ENCODE measurements at places on chromosomes 5 and 9.
A peak's percentile ranks its signal among the peaks of the same experiment; 100 is the strongest.

GRCh38 chr9:35490155-35490909 is 421 bp downstream of the RUSC2 start:
- no peak for DNase-seq

DNA sequence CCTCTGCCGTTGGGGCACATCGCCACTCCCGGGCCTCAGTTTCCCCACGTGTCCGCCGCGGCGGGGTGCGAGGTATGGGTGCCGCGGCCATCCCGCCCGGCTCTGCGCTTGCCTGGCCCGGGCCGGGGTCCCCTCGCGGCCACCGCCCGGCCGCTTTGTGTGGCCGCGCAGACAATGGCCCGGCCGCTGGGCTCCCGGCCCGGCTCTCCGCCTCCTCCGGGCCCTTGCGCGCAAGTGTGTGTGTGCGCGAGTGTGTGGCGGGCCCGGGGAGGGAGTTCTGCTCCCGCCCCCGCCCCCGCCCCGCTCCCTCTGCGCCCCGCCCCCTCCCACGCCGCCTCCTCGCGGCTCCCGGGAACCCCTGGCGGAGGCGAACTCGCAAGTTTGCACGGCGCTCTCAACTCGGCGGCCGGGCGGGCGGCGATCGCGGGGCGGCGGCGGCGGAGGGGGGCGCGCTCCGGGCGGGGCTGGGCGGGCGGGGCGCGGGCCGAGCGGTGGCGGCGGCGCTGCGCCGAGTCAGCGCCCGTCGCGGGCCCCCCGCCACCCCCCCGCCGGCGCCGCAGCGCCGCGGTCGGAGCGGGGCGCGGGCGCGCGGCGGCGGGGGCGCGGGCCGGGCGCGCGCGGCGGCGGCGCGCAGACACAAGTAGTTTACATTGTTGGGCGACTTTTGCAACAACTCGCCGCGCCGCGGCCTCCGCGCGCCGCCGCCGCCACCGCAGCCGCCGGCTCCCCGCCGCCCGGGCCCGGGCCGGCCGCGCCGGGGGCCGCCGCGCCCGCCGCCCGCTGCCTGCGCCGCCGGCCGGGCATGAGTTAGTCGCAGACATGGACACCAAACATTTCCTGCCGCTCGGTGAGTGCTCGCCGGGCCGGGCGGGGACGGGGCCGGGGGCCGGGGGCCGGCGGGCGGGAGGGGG is at the start of gene RXRA:
Gene RXRA, plus strand, starts transcription at position 643 of the 911 bp plus-strand sequence. Its CDS starts 177 bp downstream, at position 820.
- peak; percentile 91 for DNase-seq

GRCh38 chr5:110087829-110088228 is 398.1 kb downstream of the MAN2A1 start:
- no peak for DNase-seq

- no peak for DNase-seq
These were observed 102.5 kb upstream of the CDH10 start for GRCh38 chr5:24747327-24747726.

DNA sequence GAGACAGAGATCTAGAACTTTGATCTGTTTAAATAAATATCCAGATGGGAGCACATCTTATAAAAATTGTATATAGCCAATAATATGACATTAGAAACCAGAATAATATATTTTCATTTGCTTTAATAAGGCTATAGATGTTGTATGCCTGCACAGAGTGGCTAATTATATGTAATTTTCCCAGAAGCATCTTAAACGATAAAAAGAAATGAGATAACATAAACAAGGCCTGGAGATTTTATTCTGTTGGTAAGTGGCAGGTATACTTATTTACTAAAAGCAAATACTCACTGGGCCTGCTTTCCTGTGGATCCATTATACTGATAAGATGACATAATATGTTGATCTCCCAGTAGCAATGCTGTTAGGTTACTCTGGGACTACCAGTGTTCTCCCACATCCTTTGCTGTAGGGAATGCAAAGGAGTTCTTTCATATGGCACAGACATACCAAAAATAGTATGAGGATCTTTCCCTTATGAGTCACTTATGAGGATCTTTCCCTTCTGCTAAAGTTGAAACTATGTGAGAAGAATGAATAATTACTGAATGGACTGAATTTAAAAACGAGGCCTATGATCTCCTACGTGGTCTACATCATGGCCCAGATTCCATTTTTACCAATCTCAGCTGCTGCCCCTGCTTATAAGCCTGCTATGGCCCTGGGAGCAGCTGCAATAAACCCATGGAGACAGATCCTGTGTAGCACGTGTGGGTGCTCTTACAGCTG is 112.1 kb downstream of the NUDT12 start:
- DNase-seq, result peak; percentile 81

- DNase-seq, result no peak
These were observed 1.2 kb upstream of the SLC25A48 start for GRCh38 chr5:135832941-135833920.

DNA sequence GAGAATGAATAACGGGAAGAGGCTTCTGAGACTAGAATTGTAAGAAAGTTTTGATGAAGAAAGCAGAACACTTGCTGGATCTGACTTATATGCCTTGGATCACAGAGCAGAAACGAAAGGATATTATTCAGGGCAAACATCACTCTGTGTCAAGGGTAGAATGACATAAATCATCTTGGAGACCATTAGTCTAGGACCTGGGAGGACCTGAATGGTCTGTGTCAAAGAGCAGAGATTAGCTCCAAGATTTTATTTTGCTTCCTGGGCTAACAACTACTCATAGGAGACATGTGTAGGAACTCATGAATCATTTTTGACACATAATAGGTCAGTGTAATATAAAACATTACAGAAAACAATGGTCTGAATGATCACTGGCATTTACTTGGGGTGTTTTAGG is 417.9 kb downstream of the SLCO4C1 start:
- DNase-seq, result no peak

DNA sequence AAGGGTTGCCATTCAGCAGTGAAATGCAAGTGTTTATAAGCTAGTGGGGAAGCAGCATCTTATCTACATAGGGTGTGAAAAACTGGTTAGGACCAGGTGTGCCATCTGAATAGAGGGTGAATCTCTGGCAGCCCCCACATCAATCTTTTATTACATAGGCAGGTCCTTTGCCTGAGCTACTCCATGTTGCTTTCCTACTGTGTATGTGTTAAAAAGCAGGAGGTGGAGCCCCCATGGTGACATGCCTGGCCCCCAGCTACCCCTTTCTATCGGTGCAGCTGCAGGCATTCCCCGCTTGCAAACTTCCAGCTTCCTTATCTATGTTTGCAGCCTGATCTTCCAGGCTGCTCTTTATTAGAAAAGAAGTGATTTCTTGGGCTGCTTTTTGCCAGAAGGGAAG is 353.5 kb downstream of the SPATA31D1 start:
- no peak for DNase-seq

- peak; percentile 71 for DNase-seq
These were observed 37.1 kb downstream of the PRDM6 start for GRCh38 chr5:123125962-123126732.

GRCh38 chr9:86807367-86807976 is 139.8 kb downstream of the GAS1 start:
- peak; percentile 48 for DNase-seq

DNA sequence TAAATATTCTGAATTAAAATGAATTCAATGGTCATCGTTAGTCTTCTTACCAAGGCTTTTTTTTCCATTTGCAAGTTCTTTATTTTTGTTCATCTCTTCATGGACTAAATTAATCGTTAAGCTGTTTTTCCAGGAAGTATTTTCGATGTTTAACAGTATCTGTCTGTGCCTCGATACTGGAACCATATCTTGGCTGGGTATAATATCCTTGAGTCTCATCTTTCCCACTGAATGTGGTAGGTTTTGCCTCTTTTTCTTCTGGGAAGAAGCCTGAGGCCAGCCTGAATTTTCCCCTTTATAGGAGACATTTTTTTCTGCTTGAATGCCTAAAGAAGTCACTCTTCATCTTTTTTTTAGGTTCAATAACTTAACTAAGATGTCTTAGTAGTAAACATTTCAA is 4.0 kb upstream of the SEPTIN8 start:
- no peak for DNase-seq

GRCh38 chr9:23743036-23743435 is 83.0 kb downstream of the ELAVL2 start:
- no peak for DNase-seq

DNA sequence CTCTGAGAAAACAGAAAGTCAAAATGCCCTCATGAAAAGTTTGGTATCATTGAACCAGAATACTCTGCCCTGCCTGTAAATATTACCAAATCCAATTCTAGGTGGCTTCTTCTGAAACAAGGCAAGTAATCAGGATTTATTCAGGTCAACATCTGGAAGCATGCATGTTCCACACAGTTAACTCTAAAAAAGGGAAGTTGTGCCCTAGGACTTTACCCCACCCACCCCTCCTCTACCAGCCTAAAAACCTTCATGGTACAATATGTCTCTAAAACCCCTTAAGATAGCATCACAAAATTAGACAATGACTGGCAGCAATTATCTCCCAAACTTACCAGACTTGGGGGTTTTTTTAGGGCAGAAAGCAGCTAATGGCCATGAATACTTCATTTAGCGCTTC is 414.8 kb upstream of the SLC30A5 start:
- no peak for DNase-seq

- no peak for DNase-seq
These were observed 91.1 kb upstream of the DMRT1 start for GRCh38 chr9:750249-750967.

DNA sequence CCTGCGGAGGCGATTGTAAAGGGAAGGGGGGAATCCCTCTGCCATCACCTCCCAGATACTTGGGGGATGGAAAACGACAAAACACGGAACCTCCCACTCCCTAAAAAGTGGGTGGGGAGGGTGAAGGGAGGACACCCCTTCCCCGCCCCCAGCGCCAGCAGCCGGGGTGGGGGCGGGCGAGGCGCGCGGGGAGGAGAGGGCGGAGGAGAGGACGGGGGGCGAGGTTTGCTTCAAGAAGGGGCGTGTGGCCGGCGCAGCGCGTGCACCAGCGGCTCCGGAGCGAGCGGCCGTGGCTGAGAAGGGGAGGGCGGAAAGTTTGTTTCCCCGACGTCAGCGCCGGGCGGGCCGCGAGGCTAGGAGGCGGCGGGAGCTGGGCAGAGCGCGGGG is at the start of gene PRRX2:
Gene PRRX2, plus strand, starts transcription at position 259 of the 387 bp plus-strand sequence. CDS start 221 bp downstream, outside the sequence.
- DNase-seq, result peak; percentile 53

DNA sequence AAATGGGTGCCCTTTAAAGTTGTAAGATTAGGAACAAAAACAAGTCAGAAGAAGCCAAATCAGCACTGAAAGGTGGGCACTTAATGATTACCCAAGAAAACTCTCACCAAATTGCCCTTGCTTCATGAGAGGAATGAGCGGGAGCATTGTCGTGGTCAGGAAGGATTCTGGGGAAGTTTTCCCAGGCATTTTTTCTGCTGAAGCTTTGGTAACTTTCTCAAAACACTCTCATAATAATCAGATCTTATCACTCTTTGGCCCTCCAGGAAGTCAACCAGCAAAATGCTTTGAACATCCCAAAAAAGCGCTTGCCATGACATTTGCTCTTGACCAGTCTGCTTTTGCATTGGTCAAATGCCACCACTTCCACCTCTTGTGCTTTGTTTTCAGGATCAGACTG is 10.4 kb upstream of the PCDHGC3 start:
- DNase-seq, result peak; percentile 64

GRCh38 chr5:58153255-58153654 is 306.6 kb downstream of the PLK2 start:
- DNase-seq, result no peak

DNA sequence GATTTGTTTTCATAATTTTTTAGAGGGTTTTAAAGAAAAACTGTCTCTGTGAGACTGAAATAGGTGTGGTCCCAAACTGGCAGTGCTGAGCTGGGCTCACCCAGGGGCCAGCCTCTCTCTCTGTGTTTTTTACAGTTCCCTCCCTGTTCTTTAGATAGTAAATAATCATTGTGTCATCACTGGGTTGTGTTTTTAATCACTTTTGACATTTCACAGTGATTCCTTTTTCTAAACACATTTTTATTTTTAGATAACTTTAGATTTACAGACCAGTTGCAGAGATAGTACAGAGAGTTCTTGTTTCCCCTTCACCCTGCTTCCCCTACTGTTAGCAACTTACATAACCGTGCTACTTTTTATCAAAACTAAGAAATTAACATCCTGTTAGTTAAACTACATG is 44.4 kb downstream of the MAP1B start:
- no peak for DNase-seq

GRCh38 chr5:66410122-66410521 is 186.1 kb upstream of the MAST4 start:
- DNase-seq, result no peak

DNA sequence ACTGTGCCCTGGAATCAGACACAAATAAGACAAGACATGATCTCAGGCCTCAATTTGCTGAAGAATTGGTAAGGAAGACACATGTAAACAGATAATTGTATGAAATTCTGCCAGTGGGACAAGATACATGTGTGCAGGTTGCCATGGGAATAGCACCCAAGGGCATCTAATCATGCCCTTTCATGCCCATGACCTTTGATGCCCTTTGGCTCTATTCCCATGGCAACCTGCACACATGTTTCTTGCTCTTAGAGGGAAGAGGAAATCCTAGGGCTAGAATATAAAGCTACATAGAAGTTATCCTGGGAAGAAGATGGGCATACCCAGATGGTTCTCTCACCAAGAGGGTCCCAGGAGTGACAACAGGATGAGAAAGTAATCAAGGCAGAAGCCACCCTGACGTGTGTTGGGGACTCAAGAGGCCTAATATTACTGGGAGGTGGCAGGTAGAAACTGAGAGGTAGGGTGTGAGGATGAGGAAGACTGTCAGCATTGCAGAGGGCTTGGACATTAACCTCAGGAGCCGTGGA is 34.4 kb downstream of the P4HA2 start:
- no peak for DNase-seq

DNA sequence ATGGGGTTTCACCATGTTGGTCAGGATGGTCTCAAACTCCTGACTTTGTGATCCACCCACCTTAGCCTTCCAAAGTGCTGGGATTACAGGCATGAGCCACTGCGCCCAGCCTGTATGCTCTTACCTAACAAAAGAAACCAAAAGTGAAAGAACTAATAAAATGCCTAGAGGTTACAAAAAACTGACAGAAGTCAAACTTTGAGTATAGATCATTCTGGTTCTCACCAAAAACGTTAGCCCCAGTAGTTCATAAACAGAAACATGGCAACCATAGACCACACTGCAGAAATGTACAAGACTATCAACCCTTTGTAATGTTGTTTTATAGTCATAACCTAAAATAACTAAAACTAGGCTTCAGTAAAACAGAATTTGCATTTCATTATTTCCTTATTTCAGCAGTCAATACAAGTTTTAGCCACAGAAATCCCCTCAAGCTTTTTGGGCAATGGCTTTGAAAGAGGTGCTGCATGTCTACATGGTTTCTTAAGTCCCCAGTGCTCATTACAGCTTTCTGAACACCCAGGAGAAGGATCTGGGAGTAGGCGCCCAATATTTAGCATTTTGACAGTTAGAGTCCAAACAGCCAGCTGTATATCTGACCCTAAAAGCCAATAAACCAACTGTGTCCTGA is 72.5 kb downstream of the EPB41L4A start:
- no peak for DNase-seq

DNA sequence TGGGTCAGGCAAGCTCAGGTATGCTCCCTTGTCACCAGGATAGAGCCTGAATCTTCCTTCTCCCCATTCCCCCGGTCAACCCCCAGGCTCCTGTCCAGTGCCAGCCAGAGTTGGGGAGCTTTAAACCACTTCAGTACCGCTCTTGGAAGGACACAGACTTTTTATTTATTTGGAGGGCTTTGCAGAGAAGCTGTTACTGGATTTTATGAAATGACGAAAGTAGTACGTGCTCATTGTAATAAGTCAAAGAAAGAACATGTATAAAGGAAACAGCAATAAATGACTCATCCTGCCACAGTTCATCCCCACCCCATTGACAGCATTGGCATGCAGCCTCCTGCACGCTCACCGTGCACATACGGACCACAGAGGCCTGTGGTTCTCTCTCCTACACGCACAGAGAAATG is 230.3 kb downstream of the AUH start:
- peak; percentile 90 for DNase-seq

Measured in astrocyte of the hippocampus (primary cell).